ENCODE measurements at places on chromosomes 3 and 15.

- DNase-seq = no peak
Measured at GRCh38 chr3:4963669-4964570, 15.3 kb upstream of the BHLHE40 start.

DNA sequence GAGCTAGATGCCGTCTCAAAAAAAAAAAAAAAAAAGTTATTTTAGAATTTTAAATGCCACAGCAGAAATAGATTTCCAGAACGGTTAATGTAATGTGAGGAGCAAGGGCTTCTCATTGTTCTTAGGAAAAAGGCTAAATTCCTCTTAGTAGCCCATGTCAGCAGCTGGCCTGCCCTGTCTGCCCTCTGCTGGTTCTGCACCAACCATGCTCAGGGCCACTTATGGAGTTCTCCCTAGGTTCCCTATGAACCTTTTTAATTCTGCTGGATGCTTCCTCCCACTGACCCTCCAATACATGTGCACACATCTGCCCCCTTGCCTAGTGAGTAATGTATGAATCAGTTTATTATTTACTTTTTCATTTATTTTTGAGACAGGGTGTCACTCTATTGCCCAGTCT, 32.2 kb upstream of the DPPA4 start:
- DNase-seq = no peak

DNA sequence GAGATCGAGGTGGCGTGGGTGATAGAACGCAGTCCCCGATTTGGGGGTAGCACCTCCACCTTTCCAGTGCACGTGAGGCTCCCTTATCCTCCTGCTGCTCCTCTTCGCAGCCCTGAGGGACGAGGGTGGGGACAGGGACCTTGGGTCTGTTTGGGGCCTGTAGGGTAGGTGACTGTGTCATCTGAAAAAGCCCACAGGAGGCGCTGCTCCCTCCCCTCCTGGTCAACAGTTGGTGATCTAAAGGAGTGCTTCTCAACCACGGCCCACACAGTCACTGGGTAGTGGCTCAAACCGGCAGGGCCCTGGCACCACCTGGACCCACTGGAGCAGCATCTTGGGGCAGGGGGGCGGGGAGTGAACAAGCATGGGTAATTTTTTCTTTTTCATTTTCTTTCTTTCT, 7.1 kb downstream of the LRRK1 start:
- no peak for DNase-seq

- no peak for DNase-seq
Measured at GRCh38 chr3:39109086-39109485, 1.6 kb downstream of the TTC21A start.

GRCh38 chr15:51067510-51067909, 27.2 kb downstream of the TNFAIP8L3 start:
- no peak for DNase-seq

- no peak for DNase-seq
Measured at GRCh38 chr15:95739131-95739530, 591.4 kb upstream of the NR2F2 start.

GRCh38 chr15:82146990-82147461, 101.2 kb upstream of the MEX3B start:
- no peak for DNase-seq

- DNase-seq = no peak
Measured at GRCh38 chr3:194296454-194297263, 54.5 kb downstream of the CPN2 start.

DNA sequence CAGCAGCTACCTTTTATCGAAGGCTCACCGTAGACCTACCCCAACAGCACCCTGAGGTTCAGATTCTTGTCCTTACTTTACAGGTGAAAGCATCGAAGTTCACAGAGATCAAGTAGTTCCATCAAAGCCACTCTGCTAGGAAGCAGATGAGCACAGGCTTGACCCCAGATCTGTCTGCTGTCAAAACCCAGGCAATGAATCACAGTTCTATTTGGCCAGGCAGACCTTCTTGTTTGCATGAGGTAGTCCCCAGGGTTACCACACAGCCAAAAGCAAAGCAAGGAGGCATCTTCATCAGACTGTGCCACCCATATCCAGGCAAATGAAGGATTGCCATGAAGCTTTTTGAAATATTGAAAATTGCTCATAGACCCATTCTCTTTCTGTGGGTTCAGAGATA, 33.0 kb downstream of the HES1 start:
- DNase-seq = no peak

Measured in NCI-H510A (cell line).